IMR-90 (cell line): ENCODE measurements at places on chromosomes 16 and 17. TPM values are rescaled to one million over a fixed set of nuclear protein-coding genes. Genes with fewer than 3 reads are reported as not detected.

RSKR gene
- total RNA-seq: 2.2 and 2.8 TPM in 2 replicates

DNA sequence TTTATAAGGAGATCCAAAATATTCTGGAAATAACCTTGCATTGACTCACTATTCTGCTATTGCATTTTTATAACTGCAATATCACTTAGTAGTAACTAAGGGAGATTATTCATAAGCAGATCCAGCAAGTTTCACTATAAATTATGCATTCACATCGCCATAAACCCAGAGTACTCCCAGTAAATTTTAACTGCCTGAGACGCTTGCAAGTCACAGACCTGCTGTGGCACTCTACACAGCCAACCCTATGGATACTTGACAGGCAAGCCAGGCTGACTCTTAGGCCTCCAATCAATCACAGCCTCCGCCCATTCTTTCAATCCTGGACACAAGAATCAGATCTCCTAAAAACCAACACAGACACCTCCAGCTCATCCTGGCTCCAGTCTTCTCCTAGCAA, 28.2 kb downstream of the USP31 start:
- DNase-seq: no peak

DNA sequence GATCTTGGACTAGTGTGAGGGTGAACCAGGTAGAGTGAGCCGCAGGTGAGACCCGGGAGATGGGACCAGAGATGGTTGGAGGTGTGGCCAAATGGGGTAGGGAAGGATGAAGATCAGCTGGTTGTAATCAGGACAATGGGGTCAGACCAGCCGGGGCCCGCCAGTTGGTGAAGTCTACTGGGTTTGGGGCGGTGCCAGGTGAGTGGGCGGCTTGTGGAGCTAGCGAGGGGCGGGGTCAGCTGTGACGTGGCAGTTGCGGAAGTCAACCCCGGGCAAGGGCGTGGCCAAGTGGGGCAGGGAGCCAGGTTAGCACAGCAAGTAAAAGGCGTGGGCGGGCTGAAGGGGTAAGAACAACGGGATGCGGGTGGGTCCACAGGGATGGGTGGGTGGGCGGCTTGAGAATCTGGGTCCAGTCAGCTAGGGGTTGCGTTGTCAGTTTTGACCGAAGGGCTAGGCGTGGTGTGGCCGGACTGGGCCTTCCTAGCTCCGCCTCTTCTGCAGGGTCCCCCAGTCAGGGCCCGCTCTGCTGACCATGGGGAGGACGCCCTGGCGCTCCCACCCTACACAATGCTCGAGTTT, 25.5 kb upstream of the ALKBH5 start:
- peak; percentile 85 for DNase-seq

ATP1B2 gene
- total RNA-seq: not detected in 2 replicates

TNP2 gene
- not detected in 2 replicates for total RNA-seq

GRCh38 chr17:77726549-77727006, 231.9 kb upstream of the TNRC6C start:
- no peak for DNase-seq

CDH13 gene
- total RNA-seq: 45.8 and 74.7 TPM in 2 replicates

DNA sequence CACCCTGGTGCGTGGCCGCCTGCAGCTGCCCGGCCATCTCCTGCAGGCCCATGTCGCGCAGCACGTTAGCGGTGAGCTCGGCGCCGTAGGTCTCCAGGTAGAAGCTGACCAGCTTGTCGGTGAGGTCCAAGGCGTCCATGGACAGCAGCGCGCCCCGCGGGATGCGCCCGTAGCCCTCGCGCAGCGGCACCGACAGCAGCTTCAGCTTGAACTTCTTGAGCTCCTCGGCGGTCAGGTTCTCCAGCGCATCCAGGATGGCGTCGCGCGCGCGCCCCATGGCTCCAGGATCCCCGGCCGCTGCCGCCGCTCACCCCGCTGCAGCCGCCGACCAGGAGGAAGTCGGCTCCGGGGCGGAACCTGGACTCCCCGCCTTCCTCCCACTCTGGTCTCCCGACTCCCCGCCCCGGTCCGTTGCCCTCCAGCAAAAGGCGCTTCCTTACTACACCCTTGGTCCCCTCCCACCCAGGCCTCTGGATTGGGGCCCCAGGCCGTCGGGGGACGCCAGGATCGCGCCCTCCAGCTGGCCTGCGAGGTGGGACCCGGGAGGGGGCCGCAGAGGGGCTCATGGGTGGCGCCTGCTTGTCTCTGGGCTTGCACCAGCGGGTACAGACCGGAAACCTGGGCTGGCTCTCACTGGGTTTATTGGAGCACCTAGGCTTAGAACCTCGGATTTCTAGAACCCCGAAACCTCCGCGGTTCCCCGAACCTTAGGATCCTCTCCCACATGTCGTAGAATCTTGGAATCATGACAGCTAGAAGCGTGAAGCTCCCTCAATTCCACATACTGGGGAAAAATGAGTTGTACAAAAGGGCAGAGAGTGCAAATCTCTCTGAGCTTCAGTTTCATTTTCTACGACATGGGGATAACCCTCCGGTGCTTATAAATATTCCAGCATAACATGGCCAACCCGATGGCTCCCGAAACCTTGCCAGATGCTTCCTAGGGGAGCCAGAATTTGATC, at the start of gene PYCARD:
Gene PYCARD (minus strand): TSS at position 347 of the 962 bp plus-strand sequence. CDS start 70 bp downstream, at position 277.
- DNase-seq: peak; percentile 19

MYL11 gene
- total RNA-seq: not detected in 2 replicates
